ENCODE measurements at places on chromosomes 12 and 14. TPM values are rescaled to one million over a fixed set of nuclear protein-coding genes. Genes with fewer than 3 reads are reported as not detected.

Gene LPAR5
- not detected for total RNA-seq

Gene TEP1
- 14.9 TPM for total RNA-seq

Gene MYF5
- not detected for total RNA-seq

Gene APOF
- not detected for total RNA-seq

Gene NUMB
- 38.1 TPM for total RNA-seq

Gene TMEM179
- 0.06 TPM for total RNA-seq
